ENCODE measurements at places on chromosomes 3 and 15. TPM values are rescaled to one million over a fixed set of nuclear protein-coding genes. Genes with fewer than 3 reads are reported as not detected.

The TLR9 gene
- polyA plus RNA-seq = 0.19 TPM

DNA sequence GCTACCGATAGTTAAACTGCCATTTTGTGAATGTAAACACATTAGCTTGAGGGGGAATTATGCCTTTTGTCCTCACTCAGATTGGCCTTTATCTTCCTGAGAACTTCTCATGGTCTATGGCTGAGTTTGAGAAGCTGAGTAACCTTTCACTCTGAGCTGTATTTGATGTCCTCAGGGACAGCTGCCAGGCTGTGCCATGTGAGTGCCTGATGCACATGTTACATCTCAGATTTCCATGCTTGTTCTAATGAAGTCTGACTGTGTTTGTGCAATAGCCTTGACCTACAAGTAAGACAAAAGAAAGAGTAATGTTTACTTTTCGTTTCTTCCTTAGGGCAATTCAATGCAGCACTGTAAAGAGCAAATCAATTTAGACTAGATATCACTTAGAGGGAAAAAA is 44.1 kb upstream of the ARL6 start:
- no peak for DNase-seq

- DNase-seq = no peak
These were observed 128.0 kb downstream of the BBX start for GRCh38 chr3:107650788-107651187.

- no peak for DNase-seq
These were observed 132.6 kb upstream of the LRRN1 start for GRCh38 chr3:3666664-3667063.

- no peak for DNase-seq
These were observed 86.9 kb upstream of the COL8A1 start for GRCh38 chr3:99551520-99551919.

The VPS13C gene
- 2.4 TPM for polyA plus RNA-seq

The CACNA2D2 gene
- polyA plus RNA-seq = 3.0 TPM

DNA sequence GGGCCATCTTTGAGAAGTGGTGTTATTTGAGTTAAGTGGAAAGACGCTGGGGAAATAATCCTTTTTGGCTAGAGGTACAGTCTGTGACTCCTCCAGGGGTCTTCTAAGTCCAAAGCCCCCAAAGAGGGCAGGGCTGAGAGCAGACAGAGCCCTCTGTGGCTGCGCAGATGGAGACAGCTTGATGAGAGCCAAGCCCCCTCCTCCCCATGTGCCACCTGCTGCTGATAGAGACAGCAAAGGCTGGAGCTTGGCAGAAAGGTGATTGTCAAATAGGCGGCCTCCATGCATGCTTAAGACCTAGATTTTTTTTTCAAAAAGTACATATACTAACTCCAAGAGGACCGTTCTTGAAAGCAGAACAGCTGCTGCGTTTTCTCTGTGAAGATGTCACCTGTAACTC is 72.4 kb downstream of the CRYGS start:
- DNase-seq = peak; percentile 78

- no peak for DNase-seq
These were observed 11.2 kb upstream of the CXCR6 start for GRCh38 chr3:45932112-45932511.

DNA sequence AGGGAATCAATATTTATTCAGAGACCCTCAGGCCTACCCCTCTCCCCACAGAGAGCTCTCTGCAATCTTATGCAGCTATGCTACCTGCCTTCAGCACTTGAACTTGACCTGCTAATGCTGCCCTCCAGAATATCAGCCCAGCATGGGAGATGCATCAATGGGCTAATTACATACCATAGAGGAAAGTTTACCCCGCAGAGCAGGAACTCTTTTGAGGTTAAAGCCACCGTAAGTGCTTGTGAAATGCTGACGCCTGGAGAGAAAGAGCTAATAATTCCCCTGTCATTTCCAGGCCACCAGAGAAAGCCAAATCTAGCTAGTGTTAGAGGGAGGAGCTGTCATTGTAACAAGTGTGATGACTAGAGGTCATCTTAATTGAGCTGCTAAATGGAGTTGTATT is 127.5 kb downstream of the CHST2 start:
- DNase-seq = no peak

GRCh38 chr3:56919797-56920195 is 118.0 kb upstream of the ARHGEF3 start:
- DNase-seq = no peak

- DNase-seq = no peak
These were observed 384.3 kb downstream of the ROBO1 start for GRCh38 chr3:79383402-79384012.

The CNTN4 gene
- 8.8 TPM for polyA plus RNA-seq

GRCh38 chr3:185998136-185998535 is 60.3 kb upstream of the TRA2B start:
- no peak for DNase-seq

The TXNRD3 gene
- polyA plus RNA-seq = 5.3 TPM

DNA sequence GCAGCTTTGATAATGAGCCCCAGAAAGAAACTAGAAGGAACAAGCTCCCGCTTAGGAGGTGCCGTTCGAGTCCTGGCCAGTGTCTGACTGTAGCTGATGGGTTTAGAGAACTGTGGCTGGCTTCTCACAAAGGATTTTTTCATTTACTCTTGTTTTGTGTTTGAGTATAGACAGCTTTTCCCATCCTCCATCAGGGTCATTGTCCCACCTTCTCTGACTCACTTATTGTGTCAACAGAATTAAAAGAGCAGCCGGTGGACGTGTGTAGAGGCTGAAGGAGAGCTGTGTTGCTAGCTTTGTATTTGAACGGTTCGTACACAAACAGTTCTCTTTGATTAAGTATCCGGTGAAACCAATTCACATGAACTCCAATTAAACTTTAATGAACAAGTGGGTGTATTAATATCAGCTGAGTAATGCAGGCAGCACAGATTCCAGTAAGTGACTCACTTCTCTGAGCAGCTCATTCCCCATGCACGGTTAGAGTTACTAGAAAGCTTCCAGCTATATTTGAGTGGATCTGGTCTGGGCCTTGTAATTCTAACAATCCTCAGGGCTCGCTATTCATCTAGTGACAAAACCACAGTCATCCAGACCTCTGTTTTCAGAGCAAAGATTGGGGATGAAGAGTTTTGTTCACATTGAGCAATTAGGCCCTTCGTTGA is 141.0 kb downstream of the LPP start:
- peak; percentile 42 for DNase-seq

The LEKR1 gene
- 0.48 TPM for polyA plus RNA-seq

The ARNT2 gene
- 65.6 TPM for polyA plus RNA-seq

The ERC2 gene
- 4.3 TPM for polyA plus RNA-seq

DNA sequence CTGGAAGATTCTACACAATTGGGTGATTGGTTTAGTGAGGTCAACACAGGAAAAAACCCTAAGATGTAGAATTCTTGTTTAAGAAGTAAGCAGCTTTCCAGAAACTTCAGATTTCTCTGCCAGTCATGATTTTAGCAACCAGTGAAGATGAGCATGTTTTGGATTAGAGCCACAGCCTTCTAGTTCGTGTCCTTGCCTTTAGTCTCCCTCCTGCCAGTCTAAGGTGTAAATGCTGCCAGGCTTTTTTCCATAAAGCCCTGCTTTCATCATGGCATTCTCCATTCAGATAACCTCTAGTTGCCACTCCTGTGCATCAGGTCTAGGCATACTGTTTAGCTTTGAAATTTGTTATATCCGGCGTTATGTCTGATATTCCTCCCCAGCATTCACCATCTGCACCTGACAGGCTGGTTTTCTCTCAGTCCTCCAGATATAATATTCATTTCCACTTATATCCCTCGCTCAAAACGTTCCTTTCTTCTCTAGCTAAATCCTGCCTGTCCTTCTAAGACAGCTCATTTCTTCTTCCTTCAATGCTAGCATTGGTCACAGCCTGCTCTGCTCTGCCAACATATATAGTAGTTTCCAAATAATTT is 37.4 kb downstream of the SYN2 start:
- DNase-seq = peak; percentile 79

GRCh38 chr3:16866571-16866970 is 18.2 kb upstream of the PLCL2 start:
- no peak for DNase-seq

DNA sequence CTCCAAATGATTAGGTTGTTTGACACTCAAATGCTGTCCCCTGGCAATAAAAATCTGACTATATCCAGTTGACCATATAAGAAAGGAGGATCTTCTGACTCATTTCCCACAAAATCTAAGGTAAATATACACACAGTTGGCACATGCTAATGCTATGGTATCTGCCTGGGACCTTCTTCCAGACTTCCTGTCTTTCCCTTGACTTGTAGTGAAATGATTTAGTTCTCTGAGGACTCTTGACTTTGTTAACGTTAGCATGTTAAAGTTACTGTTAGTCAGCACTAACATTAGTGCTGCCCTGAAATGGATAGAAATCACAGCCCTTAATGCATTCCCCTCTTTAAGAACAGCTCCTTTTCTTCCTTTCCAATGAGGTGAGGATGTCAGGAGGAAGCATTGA is 124.3 kb upstream of the LSAMP start:
- no peak for DNase-seq

GRCh38 chr3:25830373-25831280 is 40.7 kb downstream of the OXSM start:
- peak; percentile 75 for DNase-seq

The PLSCR5 gene
- not detected for polyA plus RNA-seq

DNA sequence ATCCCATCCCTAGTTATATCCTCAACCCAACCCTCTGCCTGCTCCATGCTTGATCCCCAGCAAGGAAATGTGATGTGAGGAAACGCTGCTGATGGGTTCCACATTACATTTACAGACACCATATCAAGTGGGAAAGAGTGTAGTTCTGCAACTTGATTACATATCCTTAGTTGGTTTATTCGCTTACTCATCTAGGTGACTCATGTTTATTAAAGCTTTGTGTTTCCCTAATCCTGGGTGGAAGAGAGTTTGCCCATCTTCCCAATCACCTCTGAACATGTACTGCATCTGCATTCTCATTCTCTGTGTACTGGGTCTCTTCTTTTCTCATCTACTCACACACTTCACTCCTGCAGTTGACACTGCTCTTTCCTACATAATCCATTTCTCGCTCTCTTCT is 91.7 kb upstream of the PDZRN3 start:
- no peak for DNase-seq

The ZNF860 gene
- polyA plus RNA-seq = 0.20 TPM

- DNase-seq = no peak
These were observed 110.0 kb upstream of the MELTF start for GRCh38 chr3:197139586-197139985.

- DNase-seq = no peak
These were observed 35.4 kb upstream of the ATG7 start for GRCh38 chr3:11236588-11237461.

The RETNLB gene
- polyA plus RNA-seq = not detected

GRCh38 chr15:98996624-98997023 is 11.0 kb downstream of the PGPEP1L start:
- no peak for DNase-seq

- DNase-seq = no peak
These were observed 77.4 kb upstream of the PRR20G start for GRCh38 chr3:127365163-127365798.

GRCh38 chr3:139299261-139300132 is 44.3 kb upstream of the MRPS22 start:
- no peak for DNase-seq

- DNase-seq = no peak
These were observed 99.0 kb downstream of the MAP2K5 start for GRCh38 chr15:67641453-67641852.

Data from brain (organoid and tissue), 16 donors.